ENCODE measurements at places on chromosomes 7 and 10.

DNA sequence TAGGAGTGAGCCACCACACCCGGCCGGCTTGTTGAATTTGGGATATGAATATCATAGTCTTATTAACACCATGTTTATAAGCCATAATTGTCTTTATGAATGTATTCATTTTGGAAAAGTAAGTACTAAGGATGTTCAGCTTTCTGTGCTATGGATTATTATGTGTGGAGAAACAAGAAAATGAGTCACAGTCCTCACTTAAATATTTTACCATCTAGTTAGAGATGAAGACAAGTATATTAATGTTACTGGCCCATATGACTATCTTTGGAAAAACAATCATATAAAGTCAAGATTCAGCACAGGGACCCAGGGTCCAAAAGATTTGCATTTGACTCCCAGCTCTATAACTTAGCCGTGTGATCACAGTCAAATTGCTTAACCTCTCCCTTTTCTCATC, 9.8 kb upstream of the TOMM7 start:
- no peak for DNase-seq

- DNase-seq: no peak
These were observed 28.1 kb upstream of the GARS1 start for GRCh38 chr7:30566596-30566995.

DNA sequence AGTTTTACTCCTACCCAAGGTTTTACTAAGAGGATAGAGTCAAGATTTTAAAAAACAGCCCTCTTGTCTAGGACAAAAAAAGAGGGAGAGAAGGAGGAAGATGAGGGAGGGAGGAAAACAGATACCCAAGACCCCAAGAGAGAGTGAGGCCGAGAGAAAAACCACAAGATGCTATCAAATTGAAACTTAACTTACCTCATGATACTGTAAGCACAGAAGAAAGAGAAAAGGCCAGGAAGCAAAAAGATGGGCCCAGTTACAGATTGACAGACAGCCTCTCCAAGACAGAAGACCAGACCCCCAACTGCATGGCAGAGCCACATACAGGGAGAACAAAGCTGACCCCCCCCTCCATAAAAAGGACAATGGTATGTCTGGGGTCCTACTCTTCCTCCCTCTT, 11.4 kb downstream of the SEC31B start:
- no peak for DNase-seq

DNA sequence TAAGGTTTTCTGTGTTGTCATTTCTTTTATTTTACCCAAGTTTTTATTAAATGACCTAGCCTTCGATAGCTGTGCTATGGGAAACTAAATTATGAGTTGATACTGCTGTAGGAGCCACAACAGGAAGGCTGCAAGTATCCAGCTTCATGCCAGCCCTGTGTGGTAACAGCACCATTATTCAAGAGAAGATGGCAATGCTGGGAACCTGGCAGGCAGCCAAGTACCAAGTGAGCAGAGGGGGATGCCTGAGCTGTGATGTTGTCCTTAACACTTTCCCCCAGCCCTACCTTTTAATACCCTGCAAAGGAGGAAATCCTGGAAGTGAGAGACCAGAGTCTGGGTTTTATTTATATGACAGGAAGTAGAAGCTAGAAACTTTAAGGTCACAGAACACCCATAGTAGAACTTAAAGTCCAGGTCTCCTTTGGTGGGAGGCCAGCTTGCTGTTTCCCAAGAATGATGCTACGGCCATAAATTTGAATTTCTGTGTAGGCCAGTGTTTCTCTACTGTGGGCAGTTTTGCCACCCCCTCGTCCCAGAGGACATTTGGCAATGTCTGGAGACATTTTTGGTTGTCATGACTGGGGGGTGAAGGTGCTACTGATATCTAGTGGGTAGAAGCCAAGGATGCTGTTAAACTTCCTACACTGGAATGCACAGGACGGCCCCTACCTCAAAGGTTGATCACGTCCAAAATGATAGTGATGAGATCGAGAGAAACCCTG, 9.2 kb upstream of the ATXN7L1 start:
- no peak for DNase-seq

DNA sequence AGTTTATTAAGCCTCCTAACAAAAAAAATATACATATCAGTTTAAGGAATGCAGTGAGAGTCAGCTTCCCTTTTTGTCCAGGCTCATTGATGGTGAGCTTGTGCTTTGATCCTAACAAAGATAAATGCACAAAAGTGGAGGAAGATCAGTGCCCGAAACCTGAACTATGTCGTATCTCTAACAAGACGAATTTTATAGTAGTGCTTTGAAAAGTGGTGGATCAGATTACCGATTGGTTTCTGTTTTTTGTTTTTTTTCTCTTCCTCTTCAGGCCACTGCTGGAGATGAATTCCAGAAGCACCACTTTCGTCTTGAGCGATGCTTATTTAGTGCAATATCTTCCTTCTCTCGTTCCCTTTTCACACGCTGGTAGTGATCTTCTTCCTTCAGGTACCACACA, 72.8 kb downstream of the RHOBTB1 start:
- DNase-seq: no peak

DNA sequence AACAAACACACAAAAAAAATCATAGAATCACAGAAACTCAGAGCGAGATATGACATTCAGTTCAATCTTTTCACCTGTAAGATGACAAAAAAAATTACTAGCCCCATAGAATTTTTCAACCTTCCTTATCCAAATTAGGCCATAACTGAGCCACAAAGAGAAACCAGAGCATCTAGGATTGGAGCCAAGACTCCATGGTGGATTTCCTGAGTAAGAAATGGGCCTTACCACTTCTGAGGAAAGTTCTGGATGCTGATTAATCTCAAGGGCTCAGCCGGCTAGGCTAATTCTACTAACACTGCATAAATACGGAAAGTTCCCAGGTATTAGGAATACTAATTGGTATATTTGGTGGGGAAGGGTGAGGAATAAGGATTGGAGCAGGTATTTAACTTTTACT, 16.8 kb downstream of the LIPM start:
- DNase-seq: no peak

DNA sequence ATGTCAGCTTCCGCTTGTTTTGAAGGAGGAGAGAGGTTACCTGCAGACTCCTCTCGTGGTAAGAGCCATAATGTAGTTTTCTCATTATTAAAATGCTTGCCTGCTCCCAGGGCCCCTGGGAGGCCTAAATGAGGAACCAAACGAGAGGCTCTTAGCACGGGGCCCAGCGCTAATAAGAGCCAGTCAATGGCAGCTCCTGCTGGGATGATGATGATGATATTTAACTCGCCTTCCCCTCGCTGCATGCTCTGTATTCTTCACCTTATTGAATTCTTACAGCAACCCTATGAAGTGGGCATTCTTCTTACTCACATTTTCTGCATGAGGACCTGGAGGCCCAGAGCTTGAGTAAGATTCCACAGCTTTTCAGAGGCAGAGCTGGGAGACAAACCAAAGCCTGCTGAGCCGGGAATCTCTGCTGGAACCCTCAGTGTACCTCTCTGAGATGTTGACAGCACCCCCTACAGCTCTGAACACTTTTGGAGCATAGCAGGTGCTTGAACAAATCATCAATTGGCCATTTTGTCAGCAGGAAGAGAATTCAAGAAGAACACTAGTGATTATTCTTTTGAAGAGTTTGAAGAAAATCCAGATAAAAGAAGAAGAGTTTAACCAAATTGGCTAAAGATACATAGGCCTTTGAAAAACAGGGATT, 93.1 kb upstream of the HABP2 start:
- no peak for DNase-seq

- DNase-seq: no peak
These were observed 27.2 kb downstream of the TAS2R41 start for GRCh38 chr7:143504937-143505297.

DNA sequence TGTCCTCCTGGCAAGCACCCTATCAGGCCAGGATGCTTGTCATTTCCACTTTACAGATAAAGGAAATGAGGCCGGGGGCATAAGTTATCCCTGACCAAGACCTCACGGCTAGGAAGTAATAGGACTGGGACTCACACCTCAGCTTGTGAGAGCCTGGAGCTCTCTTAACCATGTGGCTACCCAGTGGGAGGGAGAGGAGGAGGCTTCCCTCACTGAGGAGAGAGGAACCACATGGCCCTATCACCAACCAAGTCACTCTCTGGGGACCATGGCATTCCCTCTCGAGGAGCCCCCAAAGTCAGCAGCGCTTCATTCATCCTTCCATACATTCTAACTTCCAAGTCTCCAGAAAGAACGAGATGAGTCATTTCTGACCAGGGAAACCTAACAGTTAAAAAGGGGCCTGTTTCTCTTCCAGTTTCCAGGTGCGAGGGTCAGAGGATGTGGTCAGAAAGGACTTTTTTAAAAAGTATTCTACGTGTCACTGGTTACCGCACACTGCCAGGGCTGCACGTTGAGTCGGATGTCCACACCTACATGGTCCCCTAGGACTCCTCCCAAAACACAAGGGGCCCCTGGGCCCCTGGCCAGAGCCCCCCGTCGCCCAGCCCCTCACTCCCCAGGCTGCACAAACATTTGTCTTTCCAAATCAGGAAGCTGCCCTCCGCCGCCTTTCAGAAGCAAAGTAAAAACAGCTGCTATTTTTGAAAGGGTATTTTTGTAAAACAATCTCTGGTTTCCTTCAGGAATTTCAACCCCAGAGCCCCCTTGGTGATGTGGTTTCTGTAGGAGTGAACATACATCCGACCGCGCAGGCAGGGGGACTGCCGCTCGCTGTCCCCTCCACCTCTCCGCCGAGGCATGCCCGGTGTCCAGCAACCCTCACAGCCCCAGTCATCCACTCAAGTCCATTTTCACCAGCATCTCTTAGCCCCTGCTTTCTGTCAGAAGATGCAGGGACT, 128.2 kb upstream of the CHST15 start:
- DNase-seq: no peak

- DNase-seq: no peak
These were observed 76.8 kb upstream of the FAM180A start for GRCh38 chr7:135825406-135825805.

DNA sequence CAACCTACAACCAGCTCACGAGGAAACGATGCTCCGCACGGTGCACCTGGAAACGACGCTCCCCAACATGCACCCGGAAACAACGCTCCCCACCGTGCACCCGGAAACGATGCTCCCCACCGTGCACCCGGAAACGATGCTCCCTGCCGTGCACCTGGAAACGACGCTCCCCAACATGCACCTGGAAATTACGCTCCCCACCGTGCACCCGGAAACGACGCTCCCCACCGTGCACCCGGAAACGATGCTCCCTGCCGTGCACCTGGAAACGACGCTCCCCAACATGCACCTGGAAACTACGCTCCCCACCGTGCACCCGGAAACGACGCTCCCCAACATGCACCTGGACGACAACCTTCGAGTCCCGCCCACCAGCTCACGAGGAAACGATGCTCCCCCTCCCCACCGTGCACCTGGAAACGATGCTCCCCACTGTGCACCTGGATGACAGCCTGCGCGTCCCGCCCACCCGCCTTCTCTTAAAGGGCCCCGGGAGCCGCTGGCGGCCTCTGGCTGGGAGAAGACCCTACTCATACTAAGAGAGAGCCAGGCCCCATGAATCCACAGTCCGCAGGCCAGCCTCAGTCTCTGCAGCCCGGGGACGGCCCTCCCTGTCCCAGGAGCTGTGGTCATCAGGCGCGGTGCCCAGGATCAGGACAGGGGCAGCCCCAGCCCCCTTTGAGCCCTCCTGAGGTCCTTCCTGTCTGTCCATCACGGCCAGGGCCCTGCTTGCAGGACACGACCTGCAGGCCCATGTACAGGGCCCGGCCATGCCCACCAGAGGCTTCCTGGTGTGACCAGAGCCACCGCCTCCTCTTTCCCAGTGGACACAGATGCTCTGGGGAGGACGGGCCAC, 98.3 kb downstream of the PDGFA start:
- no peak for DNase-seq

DNA sequence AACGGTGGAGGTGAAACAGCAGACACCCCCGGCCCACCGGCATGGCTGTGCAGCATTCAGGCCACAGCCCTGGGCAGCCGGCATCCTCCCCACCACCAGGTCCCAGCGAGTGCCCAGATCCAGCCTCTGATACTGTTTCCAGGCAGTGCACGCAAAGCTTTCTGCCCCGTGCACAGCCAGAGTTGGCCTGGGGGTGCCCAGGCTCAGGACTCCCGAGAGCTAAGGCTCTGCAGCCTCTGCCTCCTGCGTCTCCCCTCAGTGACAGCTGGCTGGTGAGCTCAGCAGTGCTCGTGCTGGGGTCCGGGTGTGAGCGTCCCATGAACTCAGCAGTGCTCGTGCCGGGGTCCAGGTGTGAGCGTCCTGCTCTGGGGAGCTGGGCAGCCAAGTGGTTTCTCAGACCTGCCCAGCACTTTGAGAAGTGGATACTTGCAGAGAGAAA, 65.4 kb downstream of the CFAP46 start:
- DNase-seq: no peak

DNA sequence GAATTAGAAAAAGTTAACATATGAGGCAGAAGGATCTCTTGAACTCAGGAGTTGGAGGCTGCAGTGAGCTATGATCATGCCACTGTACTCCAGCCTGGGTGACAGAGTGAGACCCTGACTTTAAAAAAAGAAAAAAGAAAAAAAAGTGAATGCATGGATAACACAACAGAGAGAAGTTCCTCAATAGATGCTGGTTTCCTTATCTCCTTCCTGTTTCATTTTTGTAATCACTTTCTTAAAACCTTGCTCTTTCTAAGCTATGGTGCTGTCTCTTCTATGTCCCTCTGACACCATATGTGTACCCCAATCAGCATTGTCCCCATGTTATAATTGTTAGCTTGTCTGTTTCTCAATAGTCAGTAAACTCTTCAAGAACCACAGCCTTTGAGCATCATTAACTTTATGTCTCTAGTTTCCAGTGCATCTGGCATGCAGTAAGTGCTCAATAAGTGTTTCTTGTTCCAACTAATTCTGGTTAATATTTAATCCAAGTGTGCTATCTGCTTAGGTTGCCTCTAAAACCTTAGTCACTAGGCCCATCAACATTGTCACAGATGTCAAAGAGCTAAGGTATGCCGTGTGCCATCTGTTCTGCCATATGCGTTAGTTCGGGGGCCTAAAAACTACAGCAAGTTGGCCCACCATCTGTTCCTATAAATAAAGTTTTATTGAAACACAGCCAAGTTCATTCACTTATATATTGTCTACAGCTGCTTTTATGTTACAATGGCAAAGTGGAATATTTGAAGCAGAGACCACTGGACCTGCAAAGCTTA, 36.2 kb downstream of the MPP7 start:
- no peak for DNase-seq

DNA sequence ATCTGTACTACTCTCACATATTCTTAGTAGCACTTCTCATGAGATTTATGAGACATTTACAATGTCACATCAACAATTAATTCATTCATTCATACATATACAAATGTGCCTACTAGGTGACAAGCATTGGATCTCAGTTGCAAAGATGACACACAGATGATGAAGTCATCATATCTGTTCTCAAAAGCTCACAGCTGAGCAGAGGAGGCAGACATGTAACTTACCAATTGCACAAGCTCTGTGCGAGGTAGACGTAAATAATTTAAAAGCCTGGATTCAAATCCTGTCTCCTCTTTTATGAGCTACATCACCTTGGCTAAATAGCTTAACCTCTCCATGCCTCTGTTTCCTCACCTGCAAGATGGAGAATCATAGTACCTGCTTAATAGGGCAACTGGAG, 109.4 kb upstream of the FAM133B start:
- no peak for DNase-seq

GRCh38 chr7:156049366-156049765, 237.1 kb upstream of the SHH start:
- DNase-seq: no peak

- DNase-seq: no peak
These were observed 41.0 kb upstream of the C10orf120 start for GRCh38 chr10:122740640-122741039.

- DNase-seq: no peak
These were observed 118.4 kb upstream of the PDLIM1 start for GRCh38 chr10:95408983-95409873.
